Naive thymus-derived CD4-positive, alpha-beta T cell (primary cell): ENCODE measurements at places on chromosomes 4 and X. TPM values are rescaled to one million over a fixed set of nuclear protein-coding genes. Genes with fewer than 3 reads are reported as not detected.

DNA sequence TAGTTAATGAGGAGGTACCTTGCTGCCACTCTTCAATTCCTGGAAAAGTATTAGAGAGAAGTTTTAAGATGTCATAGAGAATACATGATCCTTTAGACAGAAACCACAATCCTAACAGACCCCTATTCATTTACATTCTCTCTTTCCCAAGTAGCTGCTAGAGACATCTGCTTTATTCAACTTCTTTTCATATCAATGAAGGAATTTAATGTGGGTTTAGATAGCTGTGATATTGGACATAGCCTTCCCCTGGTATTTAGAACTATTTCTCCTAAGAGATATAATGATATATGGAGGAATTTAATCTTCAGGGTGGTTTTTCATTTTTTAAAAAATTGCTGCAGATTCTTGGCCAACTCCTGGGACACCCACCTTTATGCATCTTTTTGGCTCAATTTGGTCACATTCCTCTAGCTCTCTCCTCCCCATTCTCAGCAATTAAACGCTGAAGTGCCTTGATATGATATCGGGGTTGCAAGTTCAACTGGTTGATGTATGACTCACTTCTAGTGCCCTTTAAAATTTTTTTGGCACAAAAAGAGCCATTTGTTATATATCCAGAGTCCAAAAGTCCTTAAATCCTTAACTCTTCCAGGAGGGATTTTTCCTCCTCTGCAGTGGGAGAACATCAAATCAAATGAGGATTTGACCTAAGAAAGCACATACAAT is 57.6 kb downstream of the DOCK11 start:
- DNase-seq, result no peak

GRCh38 chrX:7266288-7266687 is 118.3 kb upstream of the PUDP start:
- DNase-seq, result no peak

ZNF518B gene
- 44.8 TPM for total RNA-seq

- DNase-seq, result no peak
These were observed 324.6 kb downstream of the MID1IP1 start for GRCh38 chrX:39125834-39126233.

- no peak for DNase-seq
These were observed 421.9 kb downstream of the ANKRD50 start for GRCh38 chr4:124290678-124291077.

- no peak for DNase-seq
These were observed 37.2 kb upstream of the GRID2 start for GRCh38 chr4:92266521-92266920.

DNA sequence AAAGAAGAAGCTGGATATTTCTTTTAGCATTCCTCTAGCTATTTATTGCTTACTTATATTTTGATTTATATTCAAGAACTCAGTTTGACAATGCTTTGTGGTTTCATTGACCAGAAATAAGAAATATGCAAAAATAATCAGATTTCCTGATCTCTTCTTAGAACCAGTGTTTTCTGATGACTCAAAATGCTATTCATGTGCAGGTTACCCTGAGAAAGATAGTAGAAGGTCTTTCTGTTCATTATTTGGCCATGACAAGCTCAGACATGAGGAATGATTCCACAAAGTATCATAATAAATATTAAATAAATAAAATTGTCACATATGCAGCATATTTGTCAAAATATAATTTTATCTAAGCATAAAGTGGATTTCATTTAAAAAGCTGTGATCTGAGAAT is 24.1 kb downstream of the ADH7 start:
- no peak for DNase-seq

DNA sequence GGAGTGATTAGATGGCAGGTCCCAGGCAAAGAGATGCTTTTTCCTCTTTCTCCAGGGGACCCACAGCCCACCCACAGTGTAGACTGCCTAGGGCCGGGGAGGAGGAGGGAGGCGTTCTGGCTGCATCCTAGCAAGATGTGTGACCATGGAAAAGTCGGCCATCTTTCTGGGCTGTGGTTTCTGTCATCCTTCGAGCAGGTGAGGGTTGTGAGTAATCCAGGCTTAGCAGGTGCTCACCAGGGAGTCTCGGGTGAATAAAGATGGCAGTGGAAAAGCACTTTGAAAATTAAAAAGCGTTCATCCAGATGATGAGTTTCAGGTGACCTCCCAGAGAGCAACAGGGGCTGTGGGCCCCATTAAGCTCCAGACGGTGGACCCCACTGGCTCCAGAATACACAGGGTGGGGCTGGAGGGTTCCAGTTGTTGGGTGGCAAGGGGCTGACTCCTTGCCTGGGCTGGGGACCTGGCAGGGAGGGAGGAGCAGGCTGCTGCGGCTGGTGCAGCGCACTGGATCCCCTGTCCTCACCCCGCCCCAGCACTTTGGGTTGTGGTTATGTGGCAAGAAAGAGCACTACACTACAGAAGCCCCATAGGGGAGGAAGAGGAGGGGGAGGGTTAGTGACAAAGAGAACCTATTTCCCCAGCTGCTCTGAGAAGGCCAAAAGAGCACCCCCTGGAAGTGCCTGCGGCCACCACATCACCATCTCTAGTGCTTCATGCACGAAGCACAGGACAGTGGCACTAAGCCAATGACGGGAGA is 23.7 kb downstream of the ELF4 start:
- peak; percentile 79 for DNase-seq

- DNase-seq, result no peak
These were observed 187.0 kb upstream of the LDB2 start for GRCh38 chr4:17085416-17085815.

TRPC5OS gene
- not detected for total RNA-seq

GRCh38 chr4:25951390-25951952 is 37.5 kb downstream of the SMIM20 start:
- no peak for DNase-seq
